ENCODE measurements at places on chromosomes 6 and 20.

- DNase-seq: no peak
These were observed 9.6 kb downstream of the IL22RA2 start for GRCh38 chr6:137163732-137164318.

DNA sequence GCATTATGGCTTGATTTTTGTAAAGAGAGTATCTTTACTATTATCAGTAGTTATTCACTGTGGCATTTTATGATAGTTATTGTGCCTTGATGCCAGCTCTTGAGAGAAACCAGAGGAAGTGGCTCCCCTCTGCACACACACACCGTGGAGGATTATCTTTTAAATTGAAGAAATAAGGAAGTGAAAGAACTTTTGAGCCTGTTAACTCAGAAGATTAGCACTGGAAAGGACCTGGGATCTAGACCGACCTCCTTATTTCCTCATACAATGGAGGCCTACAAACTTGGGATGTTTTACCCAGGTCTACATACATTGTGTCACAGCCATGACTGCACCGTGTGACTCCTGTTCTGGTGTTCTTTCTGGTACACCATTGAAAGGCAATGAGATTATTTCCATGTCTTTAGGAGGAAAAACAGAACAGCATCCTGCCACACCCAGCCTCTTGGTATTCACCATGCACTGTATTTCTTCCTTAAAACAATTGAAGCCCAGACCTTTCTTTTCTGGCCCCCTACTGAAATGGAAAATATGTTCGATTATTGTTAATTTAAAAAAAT is 40.6 kb downstream of the HECA start:
- DNase-seq: no peak

- no peak for DNase-seq
These were observed 51.0 kb downstream of the ABHD12 start for GRCh38 chr20:25339608-25340007.

- no peak for DNase-seq
These were observed 324.3 kb downstream of the QKI start for GRCh38 chr6:163738725-163739407.

DNA sequence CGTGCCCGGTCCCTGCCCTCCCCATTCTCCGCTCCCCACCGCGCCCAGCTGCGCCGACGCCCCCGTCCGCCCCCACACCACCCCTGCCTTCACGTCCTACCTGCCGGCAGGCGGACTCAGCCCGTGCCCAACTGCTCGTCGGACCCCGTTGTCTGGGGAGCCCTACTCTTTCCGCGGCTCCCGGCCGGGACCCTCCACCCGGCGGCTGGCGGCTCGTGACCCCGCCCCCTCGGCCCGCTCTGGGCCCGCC is at the start of gene SERAC1:
Gene SERAC1 (minus strand): TSS at position 223 of the 250 bp plus-strand sequence. CDS start 9,899 bp downstream, outside the sequence.
- DNase-seq: no peak

- DNase-seq: no peak
These were observed 8.9 kb upstream of the FBXO9 start for GRCh38 chr6:53056273-53056672.

GRCh38 chr6:46953921-46954320 is 32.2 kb upstream of the ADGRF5 start:
- no peak for DNase-seq

DNA sequence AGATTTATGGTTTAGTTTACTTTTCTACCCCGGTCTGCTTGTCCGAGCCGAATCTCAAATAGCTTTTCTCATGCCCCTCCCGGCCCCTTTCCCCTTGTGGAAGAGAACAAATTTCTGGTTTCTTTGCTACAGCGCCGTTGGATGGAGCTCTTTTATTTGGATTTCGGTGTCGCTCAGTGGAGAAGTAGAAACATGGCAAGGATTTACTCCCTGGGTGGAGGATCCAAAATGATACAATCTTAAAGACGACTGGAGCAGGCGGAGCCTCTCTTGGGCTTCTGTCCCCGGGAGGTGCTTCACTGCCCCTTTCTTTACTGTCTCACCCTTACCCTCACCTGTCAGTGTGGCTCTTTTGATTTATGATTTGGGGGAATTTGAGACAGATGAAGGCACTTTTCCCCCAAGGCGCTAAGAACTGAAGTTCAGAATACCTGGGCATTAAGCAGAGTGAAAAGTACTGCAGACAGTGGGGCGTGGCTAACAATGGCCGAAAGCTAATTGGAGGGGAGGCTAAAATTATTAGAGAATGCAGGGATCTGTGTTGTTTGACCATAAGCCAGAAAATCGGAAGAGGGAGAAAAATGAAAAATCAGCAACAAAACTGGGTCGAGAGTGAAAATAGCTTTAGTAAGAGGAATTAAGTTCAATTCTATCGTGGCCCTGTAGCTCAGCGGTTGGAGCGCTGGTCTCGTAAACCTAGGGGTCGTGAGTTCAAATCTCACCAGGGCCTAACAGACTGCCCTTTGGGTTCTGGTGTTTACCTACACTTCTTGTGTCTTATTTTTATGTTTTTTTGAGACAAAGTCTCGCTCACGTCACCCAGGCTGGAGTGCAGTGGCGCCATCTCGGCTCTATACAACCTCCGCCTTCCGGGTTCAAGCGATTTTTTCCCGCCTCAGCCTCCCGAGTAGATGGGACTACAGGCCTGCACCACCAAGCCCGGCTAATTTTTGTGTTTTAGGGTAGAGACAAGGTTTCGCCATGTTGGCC is 145.1 kb upstream of the ZNF184 start:
- DNase-seq: no peak

DNA sequence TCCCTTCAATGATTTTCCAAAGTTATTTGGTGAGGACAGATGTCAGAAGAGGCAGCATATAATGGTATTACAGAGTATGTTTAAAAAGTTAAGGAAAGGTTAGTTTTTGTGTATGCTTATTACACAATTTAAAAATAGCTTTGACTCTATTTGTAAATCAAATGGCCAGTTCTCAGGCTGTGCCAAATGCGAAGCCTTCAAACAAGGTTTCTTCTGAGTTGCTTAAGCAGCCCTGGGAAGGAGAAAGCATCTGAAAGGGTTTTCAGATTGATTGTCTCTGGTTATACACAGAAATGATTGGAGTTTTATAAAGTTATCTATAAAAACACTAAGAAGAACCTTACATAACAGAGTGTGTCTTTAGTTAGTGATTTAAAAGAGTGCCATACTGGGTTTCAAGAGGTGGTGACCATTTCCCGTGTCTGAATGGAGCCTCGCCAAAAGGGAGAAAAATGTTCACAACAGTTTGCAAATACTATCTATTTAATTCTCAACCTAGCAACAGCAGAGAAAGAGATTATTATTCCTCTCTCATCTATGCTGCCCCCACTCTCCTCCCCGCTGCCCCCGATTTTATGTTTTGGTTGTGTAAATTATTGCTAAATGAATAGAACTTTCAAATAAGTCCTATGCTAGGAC is 16.7 kb downstream of the CD109 start:
- no peak for DNase-seq

- DNase-seq: no peak
These were observed 35.2 kb downstream of the HLA-B start for GRCh38 chr6:31321820-31322219.

DNA sequence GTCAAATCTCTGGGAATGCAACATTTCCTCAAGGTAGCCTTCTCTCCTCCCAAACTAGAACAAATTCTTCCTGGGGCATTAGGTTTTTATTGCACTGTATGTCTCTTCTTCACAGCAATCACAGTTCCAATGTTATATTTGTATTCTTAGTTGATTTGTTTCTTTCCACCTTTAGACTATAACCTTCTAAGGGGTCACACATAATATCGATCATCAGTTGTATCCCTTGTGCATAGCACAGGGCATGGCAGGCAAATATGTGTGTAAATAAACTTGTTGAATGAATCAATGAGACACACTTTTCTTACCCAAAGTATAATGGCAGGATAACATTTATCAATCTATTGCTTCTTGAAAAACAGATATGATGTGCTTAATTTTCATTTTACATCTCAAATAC is 81.0 kb downstream of the ATG5 start:
- DNase-seq: no peak

DNA sequence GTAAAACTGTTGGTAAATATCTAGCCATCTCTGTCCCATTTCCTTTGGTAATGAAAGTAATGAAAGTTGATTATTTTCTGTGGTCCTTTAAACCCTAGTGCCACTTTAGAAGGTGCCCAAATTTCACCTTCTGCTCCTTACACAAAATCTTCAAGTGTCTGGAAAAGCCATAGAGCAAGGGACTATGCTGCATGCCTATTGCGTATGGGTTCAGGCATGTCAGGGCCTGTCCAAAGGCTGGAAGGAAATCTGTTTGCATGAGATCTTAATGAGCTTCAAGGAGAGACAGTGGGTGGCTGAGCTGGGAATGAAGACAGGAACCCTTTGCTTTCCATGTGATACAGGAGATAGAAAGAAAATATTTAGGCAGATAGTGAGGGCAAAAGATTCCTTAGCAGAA is 66.6 kb upstream of the CCN6 start:
- no peak for DNase-seq

GRCh38 chr6:168632694-168633093 is 191.7 kb downstream of the SMOC2 start:
- DNase-seq: no peak

DNA sequence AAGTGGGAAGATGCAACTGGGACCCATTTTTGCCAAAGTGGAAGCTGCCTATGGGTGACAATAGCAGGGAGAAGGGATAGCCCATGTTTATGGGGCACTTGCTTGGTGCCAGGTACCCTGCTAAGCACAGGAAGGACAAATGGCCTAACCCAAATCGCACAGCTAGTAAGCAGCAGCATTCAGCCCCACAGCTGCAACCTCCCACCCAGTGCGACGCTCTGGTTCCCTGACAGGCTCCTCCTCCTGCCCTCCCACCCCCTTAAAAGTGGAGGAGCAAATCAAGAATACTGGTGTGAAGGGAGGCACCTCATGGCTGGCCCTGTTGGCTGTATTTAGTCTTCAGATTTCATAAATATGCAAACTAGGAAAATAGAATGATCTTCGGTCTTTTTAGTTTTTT is 76.2 kb downstream of the RIN2 start:
- DNase-seq: no peak

DNA sequence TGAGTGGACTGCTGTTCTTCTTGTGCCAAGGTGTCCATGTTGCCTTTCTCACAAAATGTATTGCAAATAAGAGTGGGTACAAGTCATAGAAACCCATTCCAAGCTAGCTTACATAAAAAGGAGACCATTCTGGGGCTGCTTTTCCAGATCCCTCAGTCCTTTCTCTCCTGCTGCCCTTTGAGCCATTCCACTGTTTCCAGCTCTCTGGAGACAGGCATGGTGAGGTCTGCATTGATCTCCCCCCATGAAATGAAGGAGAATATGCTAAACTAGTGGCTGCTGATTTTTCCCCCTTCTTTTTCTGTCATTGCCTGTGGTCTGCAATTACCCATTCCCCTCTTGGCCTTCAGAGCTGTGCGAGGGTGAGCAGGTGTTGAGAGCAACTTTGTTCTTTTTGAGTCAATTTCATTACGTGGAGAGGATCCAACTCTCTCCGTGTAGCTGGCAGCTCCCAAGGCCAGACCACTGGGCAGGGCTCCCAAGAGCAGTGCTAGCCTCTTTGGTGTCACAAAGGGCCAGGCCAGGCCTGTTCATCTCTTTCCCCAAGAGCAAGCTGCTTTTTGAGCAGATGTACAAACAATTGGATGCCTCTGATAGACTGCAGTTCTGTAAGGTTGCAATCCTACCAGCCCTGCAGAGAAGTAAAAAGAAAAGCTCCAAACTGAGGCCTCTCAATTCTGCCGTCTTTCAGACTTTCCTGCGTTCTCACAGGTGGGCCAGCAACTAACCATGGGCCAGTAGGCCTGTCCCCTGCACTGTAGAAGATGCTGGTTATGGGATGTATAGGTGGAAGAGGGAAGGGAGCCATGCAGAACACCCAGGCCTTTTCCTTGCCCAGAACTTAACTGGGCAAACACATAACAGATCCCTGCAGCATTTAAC is 96.1 kb upstream of the ARMC2 start:
- no peak for DNase-seq

DNA sequence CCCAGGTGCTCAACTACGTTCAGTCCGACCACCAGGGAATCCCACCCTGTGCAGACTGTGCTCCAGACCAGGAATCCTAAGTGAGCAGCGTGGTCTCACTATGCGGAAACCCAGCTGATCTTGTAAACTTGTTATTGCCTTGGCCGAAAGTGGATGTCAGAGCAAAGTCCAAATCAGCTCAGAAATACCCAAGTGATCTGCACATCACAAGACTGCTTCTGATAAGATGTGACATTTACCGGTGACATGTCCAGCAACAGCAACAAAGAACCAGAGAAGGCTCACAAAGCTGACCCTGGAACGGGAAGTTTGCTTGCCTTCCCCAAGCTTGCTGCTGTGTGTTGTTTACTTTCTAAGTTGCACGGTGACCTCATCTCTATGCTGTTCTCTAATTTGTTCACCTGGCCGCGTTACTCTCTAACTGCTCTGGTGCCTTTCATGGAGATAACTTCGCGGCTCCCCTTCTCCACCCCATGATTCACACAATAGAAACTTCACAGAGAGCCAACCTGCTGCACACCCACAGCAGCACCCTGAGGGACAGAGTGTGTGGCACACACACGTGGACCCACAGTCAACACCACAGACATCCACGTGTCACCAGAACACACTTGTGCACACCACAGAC is 1.7 kb downstream of the BNIP5 start:
- no peak for DNase-seq

GRCh38 chr20:19921284-19921793 is 95.8 kb upstream of the NAA20 start:
- no peak for DNase-seq

- DNase-seq: no peak
These were observed 105.2 kb downstream of the SMOC2 start for GRCh38 chr6:168546151-168546550.

DNA sequence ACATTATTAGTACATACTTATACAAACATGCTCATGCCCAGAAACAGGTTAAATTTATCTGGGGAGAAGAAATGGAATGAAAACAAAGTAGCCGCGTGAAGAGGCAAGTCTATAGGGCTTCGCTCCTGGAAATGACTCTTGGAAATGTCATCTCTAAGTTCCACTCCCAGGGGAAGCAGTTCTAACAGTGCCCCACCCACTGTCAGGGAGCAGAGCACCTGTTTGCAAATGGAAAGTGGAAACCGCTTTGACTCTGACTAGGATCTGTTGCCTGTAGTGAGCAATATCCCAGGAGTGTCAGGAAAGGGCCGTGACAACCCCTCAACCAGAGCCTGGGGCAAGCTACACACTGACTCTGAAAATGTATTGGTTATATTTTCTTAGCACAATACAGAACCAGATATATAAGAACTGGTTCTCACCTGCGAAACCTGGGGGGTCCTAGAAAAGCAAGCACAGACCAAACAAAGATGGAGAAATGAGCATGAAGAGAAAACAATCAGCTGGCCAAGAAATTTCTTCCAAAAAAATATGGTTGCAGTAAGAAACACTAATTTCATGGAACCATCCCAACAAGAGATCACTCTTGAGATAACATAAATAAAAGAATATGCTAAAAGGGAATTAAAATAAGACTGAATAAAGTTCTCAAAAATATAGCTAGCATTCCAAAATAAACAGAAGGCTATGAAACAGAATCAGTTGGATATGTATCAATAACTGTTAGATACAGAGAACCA is 47.5 kb upstream of the CRISP1 start:
- DNase-seq: no peak

DNA sequence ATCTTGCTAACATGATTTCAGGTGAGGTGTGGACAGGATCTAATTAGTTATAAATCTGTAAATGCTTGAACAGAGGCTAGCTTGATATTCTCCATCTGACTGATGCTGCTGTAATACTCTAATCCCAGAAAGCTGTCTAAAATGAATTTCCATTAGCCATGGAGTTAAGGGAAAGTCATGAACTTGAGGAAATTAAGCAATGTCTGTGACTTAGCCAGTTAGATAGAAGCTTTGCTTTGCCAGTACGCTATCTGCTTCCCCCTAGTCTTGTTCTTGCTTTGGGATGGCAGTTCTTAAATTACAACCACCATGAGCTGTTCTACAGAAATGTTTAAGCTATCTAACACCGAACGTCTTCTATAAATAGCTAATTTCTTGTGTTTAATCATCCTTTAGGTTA is 195.7 kb downstream of the PRL start:
- DNase-seq: no peak

GRCh38 chr6:45822246-45822812 is 193.3 kb downstream of the CLIC5 start:
- no peak for DNase-seq
